ENCODE measurements at places on chromosomes 7 and 10.

GRCh38 chr10:93926613-93927012 lies 32.8 kb downstream of the SLC35G1 start:
- DNase-seq, result no peak

GRCh38 chr7:44076101-44076895 lies 6.0 kb downstream of the POLM start:
- DNase-seq, result peak; percentile 66

GRCh38 chr10:122190176-122190943 lies 80.7 kb upstream of the BTBD16 start:
- no peak for DNase-seq

DNA sequence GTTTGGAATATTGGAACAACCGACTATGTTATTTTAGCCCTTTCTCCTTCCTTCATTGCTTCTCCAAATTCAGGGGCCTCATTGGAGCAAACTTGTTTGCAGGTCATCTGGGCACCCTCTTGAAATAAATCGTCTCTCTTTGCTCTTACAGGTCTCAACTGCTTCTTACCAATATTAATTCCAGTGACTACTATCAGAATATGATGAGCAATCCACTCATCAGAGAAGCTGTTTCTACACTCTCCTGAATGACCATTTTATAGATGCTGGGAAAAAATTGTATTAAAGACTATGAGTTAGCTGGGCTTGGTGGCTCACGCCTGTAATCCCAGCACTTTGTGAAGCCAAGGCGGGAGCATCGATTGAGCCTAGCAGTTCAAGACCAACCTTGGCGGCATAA lies 12.5 kb upstream of the HNRNPF start:
- DNase-seq, result no peak

DNA sequence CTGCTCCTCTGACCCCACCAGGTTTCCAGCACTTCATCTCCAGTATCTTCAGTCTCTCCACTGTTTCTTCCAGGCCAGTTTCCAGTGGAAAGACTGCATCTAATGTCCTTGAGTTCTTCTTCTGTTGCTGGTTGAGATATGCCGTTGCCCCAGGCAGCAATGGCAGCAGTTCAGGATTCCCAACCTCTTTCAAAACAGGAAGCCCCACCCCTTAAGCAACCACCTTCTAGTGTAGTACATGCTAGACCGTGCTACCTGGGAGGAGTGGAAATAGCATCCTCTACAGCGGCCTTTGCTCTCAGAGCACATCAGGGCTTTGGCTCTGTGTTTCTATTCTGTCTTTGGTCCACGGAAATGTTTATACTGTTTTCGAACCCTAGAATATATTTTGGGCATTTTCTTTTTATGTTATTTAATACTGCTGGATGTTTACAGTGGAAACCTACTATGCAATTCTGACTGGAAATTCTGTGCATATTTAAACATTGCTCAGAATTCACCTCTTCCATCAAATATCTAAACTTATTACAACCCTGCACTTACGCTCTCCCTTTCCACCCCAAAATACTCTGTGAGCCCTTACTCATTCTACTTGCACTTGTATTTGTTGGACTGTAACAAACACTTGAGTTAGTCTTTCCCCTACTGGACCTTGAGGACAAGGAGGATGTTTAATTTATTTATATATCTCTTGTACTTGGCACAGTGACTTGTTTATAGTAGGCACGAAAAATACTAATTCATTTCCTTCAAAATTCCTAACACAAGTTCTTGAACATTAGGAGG lies 8.5 kb upstream of the BPGM start:
- no peak for DNase-seq

DNA sequence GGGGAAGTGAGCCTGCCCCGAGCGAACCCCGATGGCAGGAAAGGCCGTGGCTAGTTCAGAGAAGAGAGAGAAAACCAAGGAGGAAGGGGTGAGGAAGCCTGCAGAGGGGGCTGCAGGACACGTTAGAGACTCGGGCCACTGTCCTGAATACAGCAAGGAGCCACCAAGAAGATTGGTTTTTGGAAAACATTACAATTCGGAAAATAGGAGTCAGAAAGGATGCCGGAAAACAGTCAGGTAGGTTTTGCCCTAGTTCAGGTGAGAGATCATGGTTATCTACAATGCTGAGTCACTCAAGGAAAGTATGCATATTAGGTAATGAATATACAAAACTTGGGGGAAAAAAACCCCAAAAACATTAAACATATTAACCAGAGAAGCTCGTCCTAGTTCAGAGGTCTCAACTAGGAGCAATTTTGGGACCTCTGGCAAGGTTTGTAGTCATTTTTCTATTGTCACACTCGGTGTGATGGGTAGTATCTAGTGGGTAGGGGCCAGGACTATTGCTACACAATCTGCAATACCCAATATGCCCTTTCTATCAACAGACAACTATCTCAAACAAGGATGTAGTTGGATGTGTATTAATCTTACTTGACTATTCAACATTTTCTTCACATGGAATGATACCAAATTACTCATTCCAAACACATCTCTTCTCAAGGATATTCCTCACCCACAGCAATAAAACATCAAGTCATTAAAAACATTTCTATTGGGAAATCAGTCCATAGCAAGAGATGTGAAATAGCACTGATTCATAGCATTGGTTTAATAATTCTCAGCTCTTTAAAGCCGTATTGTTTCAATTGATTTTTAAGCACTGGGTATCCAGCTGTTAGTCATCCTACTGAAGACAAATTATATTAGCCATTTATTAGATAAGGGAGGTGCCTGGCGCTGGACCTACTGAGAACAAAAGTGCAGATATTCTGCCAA lies 74.4 kb upstream of the RSU1 start:
- DNase-seq, result peak; percentile 78

- peak; percentile 86 for DNase-seq
Observed at GRCh38 chr7:142853739-142854371, 1.0 kb upstream of the EPHB6 start.

DNA sequence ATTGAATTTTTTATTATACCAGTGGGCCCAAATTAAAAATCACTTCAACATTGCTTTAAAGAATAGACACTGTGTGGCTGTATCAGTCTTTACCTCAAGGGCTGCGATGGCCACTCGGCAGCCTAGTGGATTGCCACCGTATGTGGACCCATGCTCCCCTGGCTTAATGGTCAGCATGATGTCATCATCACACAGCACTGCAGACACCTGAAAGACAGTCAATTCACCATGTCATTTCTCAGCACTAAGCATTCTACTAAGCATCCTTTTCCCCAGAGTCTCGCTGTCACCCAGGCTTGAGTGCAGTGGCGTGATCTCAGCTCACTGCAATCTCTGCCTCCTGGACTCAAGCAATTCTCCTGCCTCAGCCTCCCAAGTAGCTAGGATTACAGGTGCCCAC lies 17.1 kb downstream of the OAT start:
- DNase-seq, result no peak

GRCh38 chr10:77927402-77928246 lies 1.1 kb upstream of the DLG5 start:
- DNase-seq, result no peak

DNA sequence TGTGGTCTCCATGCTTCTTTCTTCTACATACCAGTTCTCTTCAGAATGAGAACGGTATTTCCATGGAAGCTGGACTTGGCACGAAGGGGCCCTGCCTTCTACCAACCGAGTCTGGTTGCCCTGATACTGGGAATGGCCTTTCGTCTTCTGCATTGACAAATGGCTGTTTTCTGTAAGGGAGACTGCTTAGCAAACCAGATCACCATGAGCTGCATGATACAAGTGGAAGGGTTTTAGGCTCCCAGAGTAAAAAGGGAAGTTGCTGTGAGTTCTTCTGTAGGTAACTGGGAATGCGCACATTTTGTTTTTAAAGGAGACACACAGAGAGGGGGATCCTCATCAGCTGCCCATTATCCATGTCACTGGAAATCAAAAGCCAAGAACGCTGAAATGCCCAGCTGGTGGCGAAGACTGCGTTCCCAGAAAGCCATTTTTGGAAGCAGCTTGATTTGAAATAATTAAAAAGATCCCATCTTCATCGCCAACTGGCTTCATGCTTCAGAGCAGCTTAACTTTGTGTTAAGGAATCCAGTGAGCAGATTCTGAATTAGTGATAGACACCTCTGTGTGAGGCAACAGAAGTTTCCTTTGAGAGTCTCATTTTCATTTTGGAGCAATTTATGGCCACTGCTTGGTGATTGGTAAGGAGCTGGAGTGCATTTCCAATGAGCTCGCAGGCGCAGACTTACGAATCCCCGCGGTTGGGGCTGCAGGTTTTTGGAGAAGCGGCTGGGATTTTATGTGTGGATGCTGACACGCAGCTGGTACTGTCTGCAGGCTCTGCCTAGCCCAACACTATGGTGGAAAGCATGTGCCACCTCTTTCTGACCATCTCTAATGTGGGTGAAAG lies 672.7 kb upstream of the FOXK1 start:
- no peak for DNase-seq

DNA sequence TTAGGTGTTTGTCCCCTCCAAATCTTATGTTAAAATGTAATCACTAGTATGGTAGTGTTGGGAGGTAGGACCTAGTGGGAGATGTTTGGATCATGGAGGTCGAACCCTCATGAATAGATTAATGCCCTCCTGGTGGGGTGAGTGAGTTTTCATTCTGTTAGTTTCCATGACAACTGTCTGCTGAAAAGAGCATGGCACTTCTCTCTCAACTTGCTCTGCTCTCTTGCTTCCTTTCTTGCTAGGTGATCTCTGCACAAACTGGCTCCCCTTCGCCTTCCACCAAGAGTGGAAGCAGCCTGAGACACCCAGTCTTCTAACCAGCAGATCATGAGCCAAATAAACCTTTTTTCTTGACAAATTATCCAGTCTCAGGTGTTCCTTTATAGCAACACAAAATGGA lies 853.9 kb downstream of the SORCS1 start:
- DNase-seq, result no peak

- no peak for DNase-seq
Observed at GRCh38 chr10:32347363-32348022, 535 bp upstream of the EPC1 start.

DNA sequence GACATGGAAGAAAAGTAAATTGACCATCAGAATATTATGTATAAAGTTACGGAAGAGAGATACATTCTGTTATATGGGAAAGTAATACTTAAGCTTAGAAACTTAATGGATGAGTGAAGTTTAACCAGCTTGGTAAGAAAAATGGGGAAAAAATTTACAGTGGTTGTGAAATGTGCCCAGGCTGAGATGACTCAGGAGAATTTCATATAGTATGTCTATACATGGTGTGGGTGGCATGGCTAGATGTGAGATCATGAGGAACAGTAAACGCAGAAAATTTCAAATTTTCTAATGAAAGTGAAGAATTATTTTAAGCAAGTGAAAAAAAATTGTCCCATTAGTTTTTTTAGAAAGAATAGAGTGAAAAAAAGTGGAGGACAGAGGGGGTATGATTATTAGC lies 552.5 kb upstream of the SORCS1 start:
- no peak for DNase-seq

DNA sequence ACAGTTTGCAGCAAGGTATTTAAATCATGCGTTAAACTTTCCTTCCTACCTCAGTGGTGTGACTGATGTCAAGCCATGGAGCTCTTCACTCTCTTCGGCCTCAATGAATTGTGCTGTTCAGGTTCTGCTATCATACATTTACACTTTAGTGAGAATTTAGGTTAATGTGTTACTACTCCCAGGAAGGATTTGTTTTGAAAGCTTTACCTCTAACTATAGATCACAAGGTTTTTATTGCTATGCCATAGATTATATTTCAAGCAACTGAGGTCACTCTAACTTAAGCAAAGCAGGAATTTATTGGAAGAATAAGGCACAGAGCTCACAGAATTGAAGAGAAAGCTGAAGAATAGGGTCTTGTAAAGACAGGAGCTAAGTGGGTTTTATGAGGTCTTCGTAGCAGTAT lies 11.0 kb upstream of the ADD3 start:
- no peak for DNase-seq

- DNase-seq, result no peak
Observed at GRCh38 chr7:106792233-106792926, 72.7 kb upstream of the PIK3CG start.

DNA sequence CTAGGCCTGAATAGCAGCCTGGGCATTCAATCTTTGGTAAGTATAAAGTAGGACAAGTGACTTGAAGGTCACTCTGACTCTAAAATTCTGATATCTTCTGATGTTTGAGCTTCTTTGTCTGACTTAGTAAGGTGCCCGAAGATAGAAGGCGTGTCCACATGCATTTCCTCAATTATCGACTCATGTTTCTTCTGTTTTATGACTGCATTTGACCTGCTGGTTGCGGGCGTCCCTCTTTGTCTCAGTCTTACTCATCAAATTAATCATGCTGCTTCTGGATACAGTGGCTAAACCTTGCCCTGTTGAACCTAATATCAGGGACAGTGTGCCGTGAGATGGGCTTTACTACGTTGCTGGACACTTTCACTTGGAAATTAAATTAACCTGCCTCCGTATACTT lies 534.1 kb downstream of the SDK1 start:
- DNase-seq, result no peak

- no peak for DNase-seq
Observed at GRCh38 chr7:50262916-50263690, 41.4 kb upstream of the IKZF1 start.

DNA sequence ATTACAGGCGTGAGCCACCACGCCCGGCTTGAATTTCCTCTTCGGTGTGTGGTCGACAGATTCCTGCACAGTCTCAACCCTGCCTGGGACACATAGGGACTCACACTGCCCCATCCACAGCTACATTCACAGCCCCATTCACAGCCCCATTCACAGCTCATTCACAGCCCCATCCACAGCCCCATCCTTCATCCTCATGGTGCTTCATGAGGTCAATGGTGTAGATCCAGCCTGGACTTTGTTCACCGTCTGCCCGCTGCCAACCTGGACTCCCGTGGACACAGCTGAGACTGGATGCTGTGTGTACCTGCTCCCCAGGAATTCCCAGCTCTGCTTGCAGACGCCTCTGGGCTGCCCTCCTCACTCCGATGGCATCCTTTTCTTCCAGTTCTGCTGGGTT lies 5.2 kb downstream of the IDI2 start:
- no peak for DNase-seq

DNA sequence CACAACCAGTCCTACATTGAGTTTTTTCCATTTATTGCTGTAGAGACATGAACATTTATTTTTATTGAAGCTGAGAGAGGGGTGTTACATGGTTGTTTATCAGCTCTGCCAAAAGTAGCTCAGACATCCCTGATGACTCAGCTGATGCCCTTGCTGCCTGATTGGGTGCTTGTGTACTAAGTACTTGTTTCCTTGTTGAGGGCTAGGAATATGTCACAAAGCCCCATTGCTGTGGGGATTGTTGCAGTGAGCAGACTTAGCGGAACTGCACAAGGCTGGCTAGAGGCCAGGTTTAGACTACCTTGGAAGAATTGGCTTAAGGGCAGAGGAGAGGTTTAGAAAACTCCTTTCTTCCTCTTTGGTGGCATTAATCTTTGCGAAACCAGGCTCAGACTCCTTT lies 110.6 kb downstream of the AUTS2 start:
- no peak for DNase-seq

- DNase-seq, result no peak
Observed at GRCh38 chr7:149669121-149669818, 104.1 kb downstream of the ZNF467 start.

All from Right ventricle myocardium inferior (tissue), 1 donor.